Stimulated activated CD4-positive, alpha-beta T cell treated with anti-CD3 and anti-CD28 coated beads, TNF-alpha, amount 100 ng/mL, for 24 hours (primary cell): ENCODE measurements at places on chromosomes 12 and 14.

GRCh38 chr12:53201177-53201541, 5.9 kb downstream of the ITGB7 start:
- no peak for DNase-seq

- no peak for DNase-seq
Measured at GRCh38 chr12:19852100-19852855, 413.0 kb downstream of the AEBP2 start.

- DNase-seq = no peak
Measured at GRCh38 chr12:109517619-109518018, 40.2 kb downstream of the UBE3B start.

DNA sequence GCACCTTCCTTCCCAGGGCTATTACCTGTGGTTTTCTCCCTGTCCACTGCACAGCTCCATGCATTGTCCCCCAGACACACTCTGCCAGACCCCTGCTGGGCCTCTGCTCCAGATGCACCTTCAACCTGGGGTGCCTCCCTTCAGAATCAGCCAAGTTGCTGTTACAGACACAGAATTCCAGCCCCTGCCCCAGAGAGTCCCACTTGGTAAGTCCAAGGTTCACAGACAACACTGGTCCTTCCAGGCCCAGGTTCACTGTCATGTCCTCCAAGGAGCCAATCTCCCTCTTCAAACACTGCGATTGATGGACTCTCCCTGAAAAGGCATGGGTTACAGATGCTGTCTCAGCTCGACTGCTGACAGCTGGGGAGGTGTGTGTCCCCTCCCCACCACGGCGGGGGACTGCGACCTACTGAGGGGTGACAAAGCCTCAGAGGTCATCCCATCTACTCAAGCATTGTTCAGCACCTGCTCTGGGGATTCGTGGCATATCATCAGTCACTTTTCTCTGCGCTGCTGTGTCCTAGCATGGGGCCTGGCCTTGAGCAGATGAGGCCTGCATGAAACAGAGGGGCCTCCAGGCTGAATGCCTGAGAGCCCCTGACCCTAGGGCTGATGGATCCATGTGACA, 24.3 kb downstream of the CALM1 start:
- no peak for DNase-seq

DNA sequence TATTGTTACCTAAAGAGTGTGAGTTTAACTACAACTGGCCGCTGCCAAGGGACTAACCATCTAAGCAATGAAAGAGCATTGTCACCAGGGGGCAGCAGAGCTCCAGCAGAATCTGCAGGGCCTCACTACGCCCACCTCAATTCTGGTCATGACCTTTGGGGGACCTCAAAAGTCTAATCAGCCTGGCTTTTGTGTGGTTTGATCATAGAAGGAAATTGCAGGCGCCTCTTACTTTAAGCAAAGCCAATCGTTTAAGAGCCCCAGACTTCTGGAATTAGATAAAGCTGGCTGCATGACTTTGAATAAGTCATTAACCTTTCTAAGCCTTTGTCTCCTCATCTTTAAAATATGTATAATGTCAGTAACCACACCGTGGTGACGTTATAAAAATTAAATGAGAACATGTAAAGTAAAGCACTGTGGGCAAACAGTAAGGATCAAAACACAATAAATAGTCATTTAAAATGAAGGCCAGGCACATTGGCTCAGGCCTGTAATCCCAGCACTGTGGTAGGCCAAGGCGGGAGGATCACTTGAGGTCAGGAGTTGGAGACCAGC, 58.6 kb downstream of the TBX3 start:
- peak; percentile 6 for DNase-seq

DNA sequence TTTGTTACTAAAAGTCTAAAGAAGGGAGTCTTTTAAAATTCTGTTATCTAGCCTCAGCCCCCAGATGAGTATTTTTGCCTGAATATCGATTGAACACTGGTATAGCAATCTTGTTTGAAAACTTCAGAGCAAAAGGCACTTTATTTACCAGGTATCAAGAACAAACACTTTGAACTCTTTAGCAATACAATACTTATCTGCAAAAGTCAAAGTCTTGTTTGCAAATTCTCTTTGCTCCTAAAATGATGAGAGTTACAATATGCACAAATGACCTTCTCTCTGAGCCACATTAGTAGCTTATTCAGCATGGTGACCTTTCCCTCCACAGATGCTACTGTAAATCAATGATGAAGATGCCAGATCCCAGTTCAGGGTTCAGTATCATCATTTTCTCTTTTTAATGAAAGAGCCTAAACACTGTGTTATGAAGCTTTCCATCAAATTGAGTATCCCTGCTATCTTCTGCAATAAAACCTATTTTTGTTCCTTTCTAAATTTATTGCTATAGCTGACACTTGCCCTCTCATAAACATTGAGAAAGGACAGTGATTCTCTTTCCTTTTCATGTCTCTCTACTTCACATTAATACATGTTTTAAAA, 752.7 kb upstream of the MGAT4C start:
- DNase-seq = no peak

DNA sequence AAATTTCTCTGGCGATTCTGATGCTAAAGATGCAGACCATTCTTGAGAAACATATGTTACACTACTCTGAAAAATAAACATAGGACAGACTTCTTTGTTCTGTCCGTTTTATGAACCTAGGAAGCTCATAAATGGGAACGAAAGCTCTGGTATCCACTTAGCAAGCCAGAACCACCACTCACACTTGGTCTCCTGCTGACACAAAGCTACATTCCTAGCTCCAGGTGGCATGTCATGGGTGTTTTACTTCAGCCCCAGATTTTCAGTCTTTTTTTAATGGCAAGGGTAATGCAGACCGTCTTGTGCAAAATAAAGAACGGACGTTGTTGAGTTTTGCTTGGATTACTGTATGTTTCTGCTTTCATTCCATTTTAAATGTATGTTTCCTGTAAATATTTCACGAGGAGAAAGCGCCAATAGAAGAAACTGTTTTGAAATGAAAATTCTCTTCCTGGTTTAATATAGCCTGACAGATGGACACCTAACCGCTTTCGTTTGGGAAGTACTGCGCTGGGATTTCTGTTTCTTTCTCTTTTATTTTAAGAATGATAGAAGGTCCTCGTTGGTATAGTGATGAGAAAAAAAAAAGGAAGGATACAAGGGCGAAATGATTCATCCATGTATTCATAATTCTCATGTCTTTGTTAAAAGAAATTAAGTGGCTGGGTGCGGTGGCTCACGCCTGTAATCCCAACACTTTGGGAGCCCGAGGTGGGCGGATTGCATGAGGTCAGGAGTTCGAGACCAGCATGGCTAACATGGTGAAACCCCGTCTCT, 871 bp upstream of the COQ5 start:
- no peak for DNase-seq

DNA sequence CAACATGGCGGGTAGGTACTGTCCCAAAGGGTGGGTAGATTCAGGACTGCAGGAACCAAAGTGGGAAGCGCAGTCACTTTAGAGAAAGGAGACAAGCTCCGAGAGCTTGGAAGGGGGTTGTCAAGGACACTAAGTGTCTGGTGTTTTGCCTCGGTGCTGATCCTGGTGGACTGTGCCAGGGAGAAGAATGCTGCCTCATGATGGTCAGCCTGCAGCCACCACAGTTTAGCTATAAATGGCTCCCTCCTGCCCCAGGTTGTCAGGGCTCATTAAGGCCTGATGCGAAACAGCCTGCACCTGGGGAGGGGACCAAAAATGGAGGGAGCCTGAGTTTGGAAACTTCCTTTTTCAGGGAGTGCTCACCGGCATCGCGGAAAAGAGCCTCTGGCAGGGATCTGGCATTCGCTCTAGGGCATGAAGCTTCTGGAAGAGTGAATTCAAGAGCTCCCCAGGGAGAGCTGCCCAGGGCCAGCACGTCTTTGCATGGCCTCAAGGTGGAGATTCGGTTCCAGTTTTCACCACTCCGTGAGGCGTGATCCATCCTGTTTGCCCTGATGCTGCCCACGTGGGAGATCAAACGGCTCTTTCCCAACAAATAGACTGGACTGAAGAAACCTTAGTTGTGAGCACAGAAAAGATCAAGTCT, 164.0 kb downstream of the FOXN3 start:
- DNase-seq = no peak

DNA sequence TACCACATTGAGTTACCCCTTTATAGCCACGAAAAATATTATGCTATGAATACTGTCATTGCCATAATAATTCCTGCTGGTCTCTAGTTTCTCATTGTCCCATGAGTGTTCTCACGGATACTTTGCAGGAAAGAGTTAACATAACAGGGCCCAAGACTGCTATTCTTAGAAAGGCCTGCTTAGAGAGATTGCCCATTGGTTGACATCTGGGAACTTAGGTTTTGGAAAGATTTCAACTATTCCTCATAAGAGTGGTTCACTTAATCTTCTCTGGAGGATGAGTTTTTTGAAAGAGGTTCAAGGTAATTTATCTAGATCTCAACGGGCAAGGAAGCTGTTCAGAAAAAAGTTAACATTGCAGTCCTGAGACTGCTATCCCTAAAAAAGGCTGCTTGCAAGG, 18.4 kb upstream of the PRPF39 start:
- DNase-seq = no peak

DNA sequence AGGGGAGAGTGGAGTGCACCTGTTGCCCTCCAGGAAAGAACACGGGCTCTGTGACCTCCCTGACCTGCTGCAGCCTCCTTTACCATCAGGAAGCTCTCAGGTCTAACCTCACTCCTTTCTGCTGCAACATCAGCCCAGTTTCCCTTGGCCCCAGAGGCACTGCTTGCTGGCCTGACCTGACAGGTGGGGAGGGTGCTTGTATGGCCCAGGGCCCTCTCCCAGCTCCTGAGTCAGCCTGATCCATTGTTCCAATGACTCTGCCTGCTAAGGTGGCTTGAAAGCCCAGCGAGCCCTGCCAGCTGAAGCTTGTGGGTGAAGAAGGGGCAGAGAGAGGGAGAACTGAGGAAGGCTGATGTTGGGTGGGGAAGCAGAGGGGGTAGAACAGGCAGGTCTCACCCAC, 13.2 kb upstream of the KRT78 start:
- DNase-seq = no peak

DNA sequence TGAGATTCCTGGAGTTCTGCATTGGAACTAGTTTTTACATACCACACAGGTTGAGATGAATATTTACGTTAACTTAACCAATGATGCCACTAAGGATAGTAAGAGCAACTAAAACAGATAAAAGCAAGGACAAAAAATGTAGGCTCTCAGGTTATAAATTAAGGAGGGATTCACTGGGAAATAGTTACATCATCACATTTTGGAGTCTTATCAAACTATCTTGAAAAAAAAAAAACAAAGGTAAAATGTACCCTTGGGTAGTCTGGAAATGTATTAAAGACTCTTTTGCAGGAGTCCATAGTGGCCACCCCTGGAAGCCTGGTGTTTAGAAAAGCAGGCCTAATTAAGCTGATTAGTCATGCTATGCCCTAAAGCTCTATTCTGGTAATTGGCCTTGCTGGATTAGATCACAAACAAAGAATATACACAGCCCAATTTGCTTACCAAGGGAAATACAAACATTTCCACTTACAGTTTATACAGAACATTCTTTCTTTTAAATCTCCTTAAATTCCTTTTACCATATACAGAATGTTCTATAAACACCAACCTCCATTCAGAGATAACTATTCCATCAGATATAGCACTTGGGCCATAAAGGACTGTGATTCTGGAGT, 39.3 kb downstream of the SLC25A47 start:
- DNase-seq = no peak

- DNase-seq = no peak
Measured at GRCh38 chr12:46490635-46491034, 118.1 kb upstream of the SLC38A2 start.

- DNase-seq = no peak
Measured at GRCh38 chr12:48779869-48780268, 9.0 kb downstream of the ADCY6 start.

- no peak for DNase-seq
Measured at GRCh38 chr14:104966981-104967385, 11.2 kb downstream of the AHNAK2 start.

DNA sequence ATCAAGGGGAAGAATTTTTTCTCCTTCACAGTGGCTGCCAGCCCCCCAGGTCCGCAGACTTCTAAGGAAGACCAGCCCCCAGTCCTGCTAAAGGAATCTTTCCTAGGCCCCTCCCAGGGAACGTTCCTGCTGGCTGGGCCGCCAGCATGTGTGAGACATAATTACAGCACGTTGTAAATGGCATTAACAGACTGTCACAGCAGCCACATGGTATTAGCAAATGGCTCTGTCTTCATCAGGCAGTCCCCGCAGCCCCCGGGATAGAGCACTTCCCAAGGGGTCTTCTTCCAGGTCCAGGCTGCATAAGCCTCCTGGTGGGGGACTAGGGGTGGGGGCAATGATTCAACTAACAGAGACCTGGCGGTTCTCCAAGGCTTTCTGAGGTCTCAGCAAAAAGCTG, 34.9 kb upstream of the FAM222A start:
- no peak for DNase-seq

GRCh38 chr14:92952481-92953298, 29.7 kb downstream of the CHGA start:
- DNase-seq = no peak

- DNase-seq = no peak
Measured at GRCh38 chr14:93137864-93138263, 22.1 kb upstream of the ITPK1 start.

GRCh38 chr14:57568554-57568953, 74.9 kb upstream of the CCDC198 start:
- DNase-seq = no peak
